DMS 273 treated with DMSO at 0.1 percent for 48 hours (cell line): ENCODE measurements at places on chromosomes 11 and 22.

GRCh38 chr11:13259374-13259773, 18.2 kb upstream of the BMAL1 start:
- DNase-seq = no peak

GRCh38 chr11:119306373-119306890, 10.5 kb downstream of the MCAM start:
- DNase-seq = no peak

DNA sequence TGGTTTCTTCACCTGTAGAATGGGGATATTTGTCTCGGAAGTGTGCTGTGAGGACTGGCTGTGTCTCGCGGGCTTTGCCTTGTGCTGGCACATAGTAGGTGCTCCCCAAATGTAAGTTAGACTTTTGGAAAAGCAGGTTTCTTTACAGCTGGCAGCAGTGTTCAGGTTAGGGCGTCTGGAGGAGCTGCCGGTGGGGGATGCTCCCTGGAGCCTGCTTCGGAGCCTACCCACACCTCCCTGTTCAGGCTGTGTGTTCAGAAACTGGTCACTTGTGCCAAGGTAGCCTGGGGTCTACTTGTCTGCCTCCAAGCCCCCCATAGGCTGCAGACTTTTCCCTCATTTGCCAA, 60.0 kb downstream of the OTOG start:
- DNase-seq = no peak

DNA sequence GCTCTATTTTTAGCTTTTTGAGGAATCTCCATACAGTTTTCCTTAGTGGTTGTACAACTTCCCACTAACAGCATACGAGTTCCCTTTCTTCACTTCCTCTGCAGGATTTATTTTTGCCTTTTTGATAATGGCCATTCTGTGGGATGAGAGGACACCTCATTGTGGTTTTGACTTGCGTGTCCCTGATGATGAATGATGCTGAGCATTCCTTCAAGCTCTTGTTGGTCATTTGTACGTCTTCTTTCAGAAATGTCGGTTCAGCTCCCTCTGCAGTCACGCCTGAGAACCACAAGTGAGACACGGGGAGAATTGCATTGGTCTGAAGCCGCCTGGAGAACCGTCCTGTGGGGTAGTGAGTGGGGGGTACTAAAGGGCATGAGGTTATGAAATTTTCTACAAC, 2.0 kb upstream of the KRTAP5-10 start:
- DNase-seq = no peak
